CD14-positive monocyte (primary cell): ENCODE measurements at places on chromosomes 5 and 9. TPM values are rescaled to one million over a fixed set of nuclear protein-coding genes. Genes with fewer than 3 reads are reported as not detected.

- no peak overlapping the region for H3K27ac ChIP-seq
- no peaks in the 10 kb centered on the region for H3K27me3 ChIP-seq
- no peaks in the 10 kb centered on the region for H3K36me3 ChIP-seq
- DNase-seq: no peak
- H3K4me3 ChIP-seq: no peak overlapping the region
- no peaks in the 10 kb centered on the region for H3K4me1 ChIP-seq
Measured at GRCh38 chr5:127280491-127281220, 9.9 kb upstream of the MEGF10 start.

DNA sequence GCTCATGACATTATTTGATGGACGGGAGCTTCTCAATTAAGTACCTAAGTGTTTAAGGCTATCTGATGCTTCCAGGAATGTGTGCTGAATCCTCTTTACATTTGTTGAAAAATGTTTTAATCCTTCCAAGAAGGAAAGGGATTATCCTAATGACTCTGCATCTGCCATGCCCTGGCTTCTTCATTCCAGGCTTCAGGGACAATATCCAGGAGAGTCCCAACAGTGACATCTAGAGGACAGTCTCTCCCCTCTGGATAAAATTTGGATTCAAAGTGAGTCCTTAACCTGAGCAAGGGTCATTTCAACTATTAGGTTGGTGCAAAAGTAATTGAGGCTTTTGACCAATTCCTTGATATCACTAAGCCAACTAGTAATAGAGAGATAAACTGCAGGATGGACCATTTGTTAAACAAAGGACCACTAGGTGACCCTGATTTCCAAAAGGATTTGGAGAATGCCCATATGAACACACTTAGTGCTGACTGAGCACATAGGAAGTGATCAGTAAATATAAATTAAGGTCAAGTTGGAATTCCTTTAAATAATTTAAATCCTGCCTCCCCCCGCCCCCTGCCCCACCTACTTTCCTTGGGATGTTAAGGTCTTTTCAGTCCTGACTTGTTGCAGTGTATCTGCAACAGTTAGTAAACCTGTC lies 19.1 kb downstream of the TNFSF8 start:
- no peaks in the 10 kb centered on the region for H3K27me3 ChIP-seq
- no peak for DNase-seq
- peaks cover 7% of the 10 kb centered on the region for H3K4me1 ChIP-seq
- H3K4me3 ChIP-seq: no peak overlapping the region
- H3K27ac ChIP-seq: no peak overlapping the region
- H3K36me3 ChIP-seq: peaks cover 100% of the 10 kb centered on the region

DNA sequence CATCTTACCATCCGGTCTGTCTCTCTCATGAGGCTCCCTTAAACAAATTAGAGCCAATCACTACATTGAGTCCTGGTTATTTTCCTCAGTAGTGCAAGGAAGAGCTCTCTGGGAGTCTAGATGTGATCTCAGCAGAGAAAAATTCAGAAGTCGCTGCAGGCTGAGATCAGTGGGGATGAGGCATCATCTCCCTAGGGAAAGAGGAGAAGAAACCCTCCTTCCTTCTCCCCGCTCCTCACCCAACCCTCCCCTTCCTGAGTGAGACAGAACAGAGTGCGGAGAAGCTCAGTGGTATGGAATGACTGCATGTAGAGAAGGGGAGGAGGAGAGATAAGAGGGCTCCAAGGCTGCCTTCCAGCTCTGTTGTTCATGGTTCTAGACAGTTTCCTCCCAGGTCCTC lies 80.5 kb downstream of the PAPPA start:
- DNase-seq: no peak
- no peaks in the 10 kb centered on the region for H3K27me3 ChIP-seq
- H3K4me1 ChIP-seq: no peaks in the 10 kb centered on the region
- no peaks in the 10 kb centered on the region for H3K36me3 ChIP-seq

DNA sequence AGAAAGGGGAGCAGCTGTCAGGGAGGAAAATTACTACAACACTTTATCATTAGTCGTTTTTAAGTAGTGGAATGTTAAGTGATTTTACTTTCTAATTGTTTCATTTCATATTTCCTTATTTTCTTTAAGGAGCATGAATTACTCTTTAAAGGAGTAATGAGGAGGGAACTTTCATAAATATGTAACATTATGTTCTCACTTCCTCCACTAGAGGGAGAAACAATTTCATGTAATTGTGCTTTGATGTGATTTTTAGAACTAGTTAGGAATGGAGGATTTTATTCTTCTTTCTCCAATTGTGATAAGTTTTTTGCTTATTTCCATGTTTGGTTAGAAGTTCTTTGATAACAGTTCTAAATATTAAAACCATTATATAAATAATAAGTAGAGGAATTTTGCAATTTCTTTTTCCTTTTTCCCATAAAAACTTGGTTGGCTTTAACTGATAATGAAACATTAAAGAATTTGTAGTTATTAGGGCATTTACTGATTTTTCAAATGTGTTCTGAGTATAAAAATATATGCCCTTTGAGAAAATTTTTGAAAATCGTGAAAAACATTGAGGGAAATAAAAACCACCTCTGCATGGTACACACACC lies 25.6 kb downstream of the CEP78 start:
- DNase-seq: no peak
- no peaks in the 10 kb centered on the region for H3K4me1 ChIP-seq
- H3K36me3 ChIP-seq: peaks cover 14% of the 10 kb centered on the region
- no peak overlapping the region for H3K27ac ChIP-seq
- H3K27me3 ChIP-seq: no peaks in the 10 kb centered on the region

- peak overlapping the region; percentile 89 for H3K27ac ChIP-seq
- no peaks in the 10 kb centered on the region for H3K27me3 ChIP-seq
- peaks cover 22% of the 10 kb centered on the region for H3K4me1 ChIP-seq
- no peak for DNase-seq
- peak overlapping the region; percentile 75 for H3K4me3 ChIP-seq
- H3K36me3 ChIP-seq: no peaks in the 10 kb centered on the region
Measured at GRCh38 chr9:71911908-71912335, 483 bp downstream of the C9orf85 start.

GRCh38 chr5:115297031-115297430 lies 577 bp upstream of the CCDC112 start:
- no peaks in the 10 kb centered on the region for H3K36me3 ChIP-seq
- DNase-seq: no peak
- peaks cover 13% of the 10 kb centered on the region for H3K4me1 ChIP-seq
- no peak overlapping the region for H3K4me3 ChIP-seq

GRCh38 chr9:120768886-120769285 lies 24.3 kb downstream of the FBXW2 start:
- peaks cover 13% of the 10 kb centered on the region for H3K4me1 ChIP-seq
- H3K4me3 ChIP-seq: no peak overlapping the region
- no peak overlapping the region for H3K27ac ChIP-seq

GRCh38 chr9:114761523-114761922 lies 44.3 kb downstream of the TNFSF15 start:
- no peaks in the 10 kb centered on the region for H3K36me3 ChIP-seq
- no peaks in the 10 kb centered on the region for H3K4me1 ChIP-seq
- peaks cover 4% of the 10 kb centered on the region for H3K27me3 ChIP-seq
- H3K4me3 ChIP-seq: no peak overlapping the region
- DNase-seq: no peak

GRCh38 chr5:40667161-40667663 lies 12.5 kb upstream of the PTGER4 start:
- DNase-seq: no peak
- no peaks in the 10 kb centered on the region for H3K27me3 ChIP-seq
- H3K4me1 ChIP-seq: peaks cover 47% of the 10 kb centered on the region
- no peak overlapping the region for H3K4me3 ChIP-seq

DNA sequence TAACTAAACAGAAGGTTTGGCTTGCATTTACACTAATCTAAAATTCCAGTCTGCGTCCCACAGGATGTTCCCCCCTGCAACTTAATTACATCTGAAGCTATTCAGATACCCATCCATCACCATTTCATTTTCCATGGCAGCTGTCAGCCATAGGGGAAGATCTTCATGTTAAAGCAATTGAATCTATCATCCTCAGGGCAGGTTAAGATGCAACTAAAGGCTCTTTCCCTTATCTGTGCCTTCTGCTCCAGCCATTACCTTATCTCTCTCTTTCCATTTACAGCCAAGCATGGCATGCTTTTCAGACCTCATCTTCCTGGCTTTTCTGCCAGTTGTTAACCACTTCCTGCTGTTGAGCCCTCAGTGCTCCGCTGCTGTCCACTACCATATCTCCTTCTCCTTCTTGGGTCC lies 15.8 kb upstream of the HACD4 start:
- H3K27ac ChIP-seq: no peak overlapping the region
- no peak for DNase-seq
- H3K4me3 ChIP-seq: no peak overlapping the region
- H3K27me3 ChIP-seq: no peaks in the 10 kb centered on the region
- H3K4me1 ChIP-seq: peaks cover 7% of the 10 kb centered on the region

- DNase-seq: no peak
- H3K27me3 ChIP-seq: no peaks in the 10 kb centered on the region
- H3K27ac ChIP-seq: no peak overlapping the region
- no peaks in the 10 kb centered on the region for H3K36me3 ChIP-seq
Measured at GRCh38 chr9:100534401-100534800, 43.5 kb upstream of the CAVIN4 start.

- no peaks in the 10 kb centered on the region for H3K4me1 ChIP-seq
- no peak for DNase-seq
- no peaks in the 10 kb centered on the region for H3K36me3 ChIP-seq
- no peaks in the 10 kb centered on the region for H3K27me3 ChIP-seq
Measured at GRCh38 chr5:57772512-57772911, 289.9 kb upstream of the ACTBL2 start.

DNA sequence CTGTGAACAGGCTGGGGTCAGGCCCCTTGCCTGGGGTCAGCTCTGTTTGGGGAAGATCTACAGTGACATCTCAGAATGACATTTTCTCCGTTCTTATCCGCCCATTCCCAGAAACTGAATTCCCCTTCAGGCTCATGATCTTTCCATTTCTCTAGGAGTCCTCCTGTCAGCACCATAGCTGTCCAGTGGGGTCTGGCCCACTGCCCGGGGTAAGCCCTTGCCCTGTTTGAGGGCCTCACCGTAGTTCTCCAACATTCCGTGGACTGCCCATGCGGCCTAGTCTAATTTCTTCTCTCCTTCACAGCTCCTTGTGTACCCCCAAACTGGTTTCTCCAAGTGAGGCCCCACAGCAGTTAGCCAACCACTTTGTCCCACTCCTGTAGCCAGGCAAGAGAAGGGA lies 68.4 kb downstream of the ENTREP1 start:
- no peaks in the 10 kb centered on the region for H3K36me3 ChIP-seq
- no peak overlapping the region for H3K4me3 ChIP-seq
- no peaks in the 10 kb centered on the region for H3K4me1 ChIP-seq
- H3K27ac ChIP-seq: no peak overlapping the region
- H3K27me3 ChIP-seq: no peaks in the 10 kb centered on the region

DNA sequence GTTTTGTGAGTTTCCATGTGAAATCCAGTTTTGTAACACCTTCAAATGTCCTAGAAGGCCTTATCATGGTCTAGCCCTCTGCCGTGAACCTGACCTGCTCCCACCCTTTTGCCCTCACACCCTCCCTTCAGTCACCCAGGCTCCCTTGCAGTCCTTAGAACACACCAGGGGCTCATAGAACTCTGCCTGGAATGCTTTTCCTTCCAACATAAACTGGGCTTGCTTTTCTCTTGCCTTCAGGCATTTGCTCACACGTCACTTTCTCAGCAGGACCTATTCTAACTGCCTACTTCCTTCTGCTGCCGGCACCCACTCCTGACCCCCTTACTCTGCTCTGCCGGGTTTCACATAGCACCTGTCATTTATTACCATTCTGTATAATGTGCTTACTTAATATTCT lies 111.9 kb downstream of the PDE8B start:
- H3K27ac ChIP-seq: no peak overlapping the region
- H3K4me3 ChIP-seq: no peak overlapping the region
- no peaks in the 10 kb centered on the region for H3K36me3 ChIP-seq
- H3K27me3 ChIP-seq: no peaks in the 10 kb centered on the region

DNA sequence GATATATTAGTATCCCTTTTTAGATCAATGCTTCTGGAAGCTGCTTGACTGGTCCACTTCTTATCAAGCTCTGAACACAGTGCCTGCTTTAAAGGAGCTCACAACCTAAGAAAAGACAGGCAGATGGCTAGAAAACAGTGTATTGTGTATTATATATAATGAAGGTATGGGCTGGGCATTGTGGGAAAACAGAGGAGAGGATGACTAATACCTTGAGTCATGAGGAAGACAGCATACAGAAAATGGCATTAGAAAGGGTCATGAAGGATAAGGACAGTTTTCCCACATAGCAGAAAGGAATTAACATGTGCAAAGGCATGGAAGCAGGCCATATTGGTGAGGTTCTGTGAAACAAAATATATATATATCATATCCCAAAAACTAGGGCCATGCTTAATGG lies 309.6 kb downstream of the MLLT3 start:
- no peaks in the 10 kb centered on the region for H3K27me3 ChIP-seq
- H3K4me3 ChIP-seq: no peak overlapping the region
- H3K36me3 ChIP-seq: no peaks in the 10 kb centered on the region
- H3K27ac ChIP-seq: no peak overlapping the region
- DNase-seq: no peak

DNA sequence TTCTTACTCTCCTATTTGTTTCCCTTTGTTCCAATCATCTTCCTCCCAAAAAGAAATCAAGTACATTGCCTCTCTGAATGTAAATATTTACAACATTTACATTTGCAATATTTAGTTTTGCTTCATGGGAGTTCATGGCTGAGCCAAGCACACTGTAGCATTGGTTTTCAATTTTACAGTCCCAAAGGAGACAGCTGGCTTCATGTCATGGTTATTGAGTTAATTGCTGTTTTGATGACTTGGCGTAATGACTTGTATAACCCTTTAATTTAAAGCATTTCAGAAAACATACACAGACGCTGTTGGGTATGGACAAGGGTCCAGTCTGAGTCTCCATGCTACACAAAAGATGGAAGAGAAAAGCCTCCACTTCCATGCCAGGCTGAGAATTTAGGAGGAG lies 25.6 kb upstream of the VLDLR start:
- H3K27ac ChIP-seq: no peak overlapping the region
- H3K4me3 ChIP-seq: no peak overlapping the region
- no peak for DNase-seq

DNA sequence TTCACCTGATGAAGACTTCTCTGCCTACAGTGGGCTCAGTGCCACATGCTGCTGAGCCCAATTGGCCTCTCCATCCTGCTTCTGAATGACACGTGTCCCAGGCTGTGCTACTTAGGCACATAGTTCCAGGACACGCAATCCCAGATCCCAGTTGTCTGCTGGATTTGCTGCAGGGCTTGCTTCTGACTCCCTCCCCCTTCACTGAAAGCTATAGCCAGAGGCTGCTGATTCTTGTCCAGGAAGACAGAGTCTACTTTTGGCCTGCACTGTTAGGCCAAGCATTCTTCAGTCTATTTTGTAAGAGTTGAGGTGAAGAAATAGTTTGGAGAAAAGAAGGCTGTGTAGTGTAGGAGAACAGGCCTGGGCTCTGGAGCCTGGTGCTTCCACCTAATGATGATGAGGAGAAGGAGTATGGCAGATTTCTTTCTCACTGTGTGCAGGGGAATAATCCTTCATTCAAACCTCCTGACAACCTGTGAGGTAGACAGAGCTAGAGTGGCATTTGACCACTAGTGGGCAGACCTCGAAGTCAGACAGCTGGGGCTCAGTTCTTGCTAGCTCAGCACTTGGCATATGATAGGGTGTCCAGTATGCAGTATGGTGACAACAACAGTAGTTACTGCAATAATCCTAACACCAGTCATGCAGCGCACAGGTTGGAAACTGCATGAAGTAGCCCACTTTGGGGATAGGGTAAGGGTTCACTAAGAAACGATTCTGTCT lies 19.5 kb upstream of the ASPN start:
- no peak overlapping the region for H3K27ac ChIP-seq
- no peaks in the 10 kb centered on the region for H3K27me3 ChIP-seq
- peak; percentile 11 for DNase-seq

Gene ELP1
- 4.9 and 12.2 TPM in 2 replicates for polyA plus RNA-seq

Gene JAKMIP2
- 0.02 TPM for polyA plus RNA-seq

Gene CD274
- polyA plus RNA-seq: 0.24 and 0.28 TPM in 2 replicates

Gene CSF2
- polyA plus RNA-seq: 0.22 TPM in 1 of 2 replicates, not detected in the other

Gene LECT2
- not detected for polyA plus RNA-seq

Gene IFNA13
- polyA plus RNA-seq: not detected

Gene GFRA3
- polyA plus RNA-seq: not detected

Gene OTULINL
- 26.2 and 56.8 TPM in 2 replicates for polyA plus RNA-seq

Gene PNPLA7
- 0.14 TPM for polyA plus RNA-seq

Gene MSMP
- not detected in 2 replicates for polyA plus RNA-seq
